ENCODE measurements at places on chromosomes 11 and 22.

- DNase-seq, result no peak
These were observed 327.0 kb upstream of the CCDC90B start for GRCh38 chr11:83612891-83613766.

GRCh38 chr22:50091092-50091768, 1.4 kb downstream of the MOV10L1 start:
- no peak for DNase-seq

DNA sequence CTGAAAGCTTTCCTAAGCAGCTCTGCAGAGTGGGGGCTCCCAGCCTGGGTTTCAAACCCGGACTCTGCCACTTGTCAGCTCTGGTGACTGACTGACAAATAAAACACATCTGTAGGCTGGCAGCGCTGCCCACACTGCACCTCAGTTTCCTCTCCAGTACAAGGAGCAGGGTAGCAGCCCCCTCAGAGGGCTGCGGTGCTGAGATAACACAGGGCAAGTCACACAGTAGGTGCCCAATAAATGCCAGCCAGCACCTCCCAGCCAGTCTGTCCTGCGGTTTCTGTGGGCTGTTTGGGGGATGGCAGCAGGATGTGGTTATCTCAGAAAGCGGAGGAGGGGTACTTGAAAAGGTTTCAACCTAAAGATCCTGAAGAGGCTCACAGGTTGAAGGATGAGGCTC, 1.5 kb downstream of the SYT12 start:
- peak; percentile 41 for DNase-seq

DNA sequence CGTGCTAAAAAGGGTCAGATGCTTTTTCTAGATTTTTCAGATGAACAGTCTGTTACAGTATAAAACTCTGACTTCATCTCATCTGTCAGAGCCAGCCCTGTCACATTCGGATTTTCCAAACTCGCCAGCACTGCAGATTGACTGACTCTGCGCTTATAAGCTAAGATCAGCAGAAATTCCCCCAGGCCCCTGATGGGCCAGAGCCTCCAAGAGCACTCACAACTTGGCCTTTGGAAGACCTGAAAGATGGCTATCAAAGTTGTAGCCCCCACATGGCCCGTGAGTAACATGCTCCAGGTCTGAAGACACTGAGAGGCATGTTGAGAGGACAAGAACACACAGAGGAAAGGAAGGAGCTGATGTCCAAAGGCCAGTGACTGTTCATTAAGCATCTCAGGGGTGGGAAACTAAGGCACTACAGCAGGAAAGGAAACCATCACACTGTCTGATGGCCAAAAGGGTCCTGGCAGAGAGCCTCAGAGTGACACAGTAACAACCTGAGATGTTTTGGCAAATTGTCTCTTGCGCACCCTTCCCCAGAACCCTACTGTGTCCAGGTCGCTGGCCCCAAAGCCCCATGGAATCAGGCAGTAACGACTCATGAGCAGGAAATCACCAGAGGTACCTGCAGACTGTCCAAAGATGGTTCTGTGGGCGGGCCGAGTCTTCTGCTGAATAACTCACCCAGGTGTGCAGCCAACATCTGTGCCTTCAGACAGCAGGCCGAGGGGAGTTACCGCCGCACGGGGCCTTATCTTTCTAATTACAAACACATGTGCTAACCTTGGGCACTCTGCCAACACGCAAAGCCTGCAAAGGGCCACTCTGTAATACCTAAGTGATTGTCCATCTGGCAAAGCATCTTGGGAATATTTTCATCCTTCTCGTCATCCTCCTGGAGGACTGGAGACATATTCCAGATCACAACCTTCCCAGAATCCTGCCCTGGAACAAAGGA, 23.6 kb downstream of the HIRA start:
- DNase-seq, result no peak

DNA sequence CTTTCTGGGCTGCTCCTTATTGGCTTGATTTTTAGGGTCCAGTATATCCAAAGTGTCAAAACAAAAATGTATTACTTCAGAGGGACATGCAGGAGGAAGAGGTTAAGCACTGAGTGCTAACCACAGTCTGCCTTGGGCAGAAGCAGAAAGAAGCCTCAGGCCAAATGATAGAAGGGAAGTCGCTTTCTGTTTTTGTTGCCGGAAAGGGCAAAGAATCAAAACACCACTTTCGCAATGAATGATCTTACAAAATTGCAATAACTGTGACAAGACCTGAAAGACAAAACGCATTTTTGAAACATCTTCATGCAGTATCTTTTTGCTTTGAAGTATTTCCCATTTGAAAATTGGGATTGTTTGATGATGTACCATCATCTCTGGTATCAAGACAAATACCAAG, 70.1 kb upstream of the PICALM start:
- no peak for DNase-seq

GRCh38 chr11:131980888-131981668, 610.7 kb downstream of the NTM start:
- DNase-seq, result no peak

DNA sequence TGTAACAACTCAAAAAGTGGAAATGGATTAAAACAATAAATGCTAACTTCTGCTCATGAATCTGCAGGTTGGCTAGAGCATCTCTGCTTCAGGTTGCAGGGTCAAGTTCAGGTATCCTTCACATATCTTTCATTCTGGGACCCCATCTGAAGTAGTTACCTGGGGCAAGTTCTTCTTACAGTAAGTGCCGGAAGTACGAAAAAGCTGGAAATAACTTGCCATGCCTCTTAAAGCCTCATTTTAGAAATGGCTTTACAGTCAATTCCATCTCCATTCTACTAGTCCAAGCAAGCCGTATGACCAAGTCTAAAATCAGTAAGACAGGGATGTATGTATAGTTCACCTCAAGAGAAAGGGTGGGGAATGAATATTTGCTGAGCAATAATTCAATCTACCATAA, 93.7 kb downstream of the FCHSD2 start:
- no peak for DNase-seq

DNA sequence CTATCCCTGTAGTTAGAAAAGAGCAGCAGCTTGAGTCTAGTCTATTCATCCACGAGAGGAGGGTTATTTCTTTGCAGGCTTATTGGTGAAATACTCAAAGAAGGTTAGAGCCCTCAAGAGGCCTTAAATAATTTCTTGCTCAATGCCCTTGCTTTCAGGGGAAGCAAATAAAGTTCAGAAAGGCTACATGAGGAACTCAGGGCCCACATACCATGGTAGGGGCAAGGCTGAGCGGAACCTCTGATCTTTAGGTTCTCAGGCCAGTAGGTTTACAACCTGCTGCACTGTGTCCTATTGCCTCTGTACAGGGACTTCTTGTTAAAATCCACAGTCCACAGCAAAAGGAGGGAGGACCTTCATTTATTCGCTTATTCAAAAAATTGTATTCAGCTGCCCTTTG, 101.7 kb downstream of the ADAMTS15 start:
- no peak for DNase-seq

DNA sequence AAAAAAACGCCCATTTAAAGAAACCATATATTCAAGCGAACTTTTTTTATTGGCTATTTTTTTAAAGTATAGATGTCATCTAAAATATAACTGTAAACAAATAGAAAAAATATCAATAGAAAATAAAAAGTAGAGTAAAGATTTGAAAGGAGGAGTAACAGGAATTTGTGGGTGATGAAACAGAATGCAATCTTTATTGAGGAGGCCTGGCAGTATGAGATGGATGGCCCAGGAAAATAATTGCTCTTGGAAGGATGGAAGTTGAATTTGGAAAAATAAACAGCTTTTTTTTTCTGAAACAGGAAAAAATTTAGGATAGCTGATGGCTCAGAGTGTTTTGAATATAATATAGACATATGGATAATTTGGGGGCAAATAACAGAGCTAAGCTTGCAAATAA, 219.0 kb downstream of the CASP12 start:
- no peak for DNase-seq

- DNase-seq, result no peak
These were observed 60.2 kb downstream of the TNRC6B start for GRCh38 chr22:40237788-40238424.

GRCh38 chr11:108774037-108774730, 109.3 kb downstream of the DDX10 start:
- no peak for DNase-seq

GRCh38 chr11:43944761-43945311, 2.4 kb downstream of the C11orf96 start:
- DNase-seq, result peak; percentile 43
